ENCODE measurements at places on chromosomes 4 and X.

DNA sequence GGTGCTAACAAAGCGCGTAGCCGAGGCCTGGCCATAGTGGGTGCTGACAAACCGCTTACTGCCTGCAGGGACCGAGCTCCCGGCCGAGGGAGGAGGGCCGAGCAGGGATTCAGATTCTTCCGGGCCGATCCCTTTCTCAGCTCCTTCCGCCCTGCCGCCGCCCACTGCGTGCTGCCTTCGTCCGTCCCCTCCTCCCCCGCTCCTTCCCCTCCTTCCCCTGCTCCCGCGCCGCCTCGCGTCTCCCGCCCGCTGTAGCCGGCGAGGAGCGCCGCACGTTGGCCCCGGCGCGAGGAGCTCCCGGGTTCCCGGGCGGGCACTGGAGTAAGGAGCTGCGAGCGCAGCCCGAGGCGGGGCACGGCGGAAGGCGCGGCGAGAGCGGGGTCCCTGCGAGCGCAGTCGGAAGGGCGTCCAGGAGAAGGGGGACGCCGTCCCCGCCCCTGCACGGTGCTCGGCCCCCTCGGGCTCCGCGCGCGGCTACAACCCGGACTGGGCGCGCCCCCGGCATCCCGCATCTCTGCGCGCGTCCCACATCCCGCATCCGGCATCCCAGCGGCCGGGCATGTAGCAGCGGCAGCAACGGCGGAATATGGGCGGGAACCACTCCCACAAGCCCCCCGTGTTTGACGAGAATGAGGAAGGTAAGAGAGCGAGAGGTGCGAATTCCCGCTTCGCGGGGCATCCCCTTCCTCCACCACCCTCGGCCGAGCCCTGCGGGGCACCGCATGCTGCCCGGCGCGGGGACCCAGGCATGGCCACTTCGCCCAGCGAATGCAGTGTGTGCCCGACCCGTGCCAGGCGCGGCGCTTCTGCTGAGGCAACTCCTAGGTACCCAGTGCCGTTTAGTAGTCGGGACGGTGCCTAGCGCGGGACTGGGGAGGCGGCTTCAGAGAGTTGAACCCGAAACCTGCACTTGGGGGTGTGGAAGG, at the start of gene STK32B:
TSS of gene STK32B (plus strand) at position 203 of the 926 bp plus-strand sequence.
- DNase-seq = no peak

DNA sequence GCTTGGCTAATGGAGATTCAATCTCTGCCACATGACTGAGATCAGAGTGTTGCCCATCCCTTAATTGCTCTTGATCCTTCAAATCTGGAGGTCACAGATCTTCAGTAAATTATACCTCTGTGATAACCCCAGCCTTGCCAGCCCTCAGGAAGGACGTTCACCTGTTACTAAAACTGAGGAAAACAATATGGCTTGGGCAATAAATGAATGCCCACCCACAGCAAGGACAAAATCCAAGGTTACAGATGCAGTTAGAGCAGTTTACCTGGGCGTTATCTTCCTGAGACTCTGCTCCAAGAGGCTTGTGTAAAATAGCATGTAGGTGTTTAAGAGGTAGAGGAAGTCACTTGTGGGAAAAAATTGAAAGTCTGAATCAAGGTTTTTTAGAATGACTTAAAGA, 69.3 kb upstream of the MAOA start:
- no peak for DNase-seq

DNA sequence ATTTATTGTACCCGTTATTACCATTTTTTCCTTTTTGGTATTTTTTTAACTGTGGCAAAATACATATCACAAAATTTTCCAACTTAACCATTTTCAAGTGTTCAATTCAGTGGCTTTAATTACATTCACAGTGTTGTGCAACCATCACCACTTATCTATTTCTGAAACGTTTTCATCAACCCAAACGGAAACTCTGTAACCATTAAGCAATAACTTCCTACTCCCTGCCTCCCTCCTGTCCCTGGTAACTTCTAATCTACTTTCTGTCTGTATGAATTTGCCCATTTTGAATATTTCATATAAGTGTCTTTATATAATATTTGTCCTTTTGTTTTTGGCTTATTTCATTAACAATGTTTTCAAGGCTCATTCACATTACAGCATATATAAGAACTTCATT, 57.4 kb upstream of the MSN start:
- no peak for DNase-seq

GRCh38 chr4:95293014-95293413, 255.8 kb downstream of the UNC5C start:
- no peak for DNase-seq

Data from mesenteric fat pad (tissue), 1 donor.